ENCODE measurements at places on chromosomes 3 and 15.

DNA sequence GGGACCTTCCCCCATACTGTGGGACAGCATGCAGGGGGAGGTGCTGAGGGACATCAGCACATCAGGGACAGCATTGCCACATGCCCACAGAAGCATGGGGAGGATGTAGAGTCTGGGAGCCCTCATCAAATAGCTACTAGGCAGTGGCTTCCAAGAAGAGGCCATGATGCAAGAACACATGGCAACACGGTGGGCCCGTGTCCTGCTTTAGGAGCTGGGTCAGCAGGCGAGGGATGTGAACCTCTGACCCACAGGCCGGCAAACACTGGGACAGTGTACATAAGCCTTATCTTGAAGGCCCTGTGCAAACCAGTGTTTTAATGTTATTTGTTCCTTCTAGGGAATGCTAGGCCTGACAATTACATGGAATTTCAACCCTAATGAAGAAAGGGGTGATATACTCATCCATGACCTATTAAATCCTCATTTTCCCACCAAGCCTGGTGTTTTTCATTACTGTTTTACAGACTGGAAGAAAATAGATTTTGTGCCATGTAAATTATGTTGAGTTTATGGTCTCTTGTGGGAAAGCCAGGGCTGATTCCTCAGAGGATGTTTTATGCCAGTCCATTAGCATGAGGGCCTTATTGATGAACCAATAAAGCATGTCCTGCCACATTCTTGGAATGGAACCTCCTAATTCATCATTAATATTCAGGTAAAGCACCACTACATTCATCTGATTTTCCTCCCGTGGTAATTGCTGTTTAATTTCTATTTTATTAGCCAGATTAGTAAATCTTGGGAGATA lies 61.7 kb upstream of the SLC25A26 start:
- no peak for DNase-seq

DNA sequence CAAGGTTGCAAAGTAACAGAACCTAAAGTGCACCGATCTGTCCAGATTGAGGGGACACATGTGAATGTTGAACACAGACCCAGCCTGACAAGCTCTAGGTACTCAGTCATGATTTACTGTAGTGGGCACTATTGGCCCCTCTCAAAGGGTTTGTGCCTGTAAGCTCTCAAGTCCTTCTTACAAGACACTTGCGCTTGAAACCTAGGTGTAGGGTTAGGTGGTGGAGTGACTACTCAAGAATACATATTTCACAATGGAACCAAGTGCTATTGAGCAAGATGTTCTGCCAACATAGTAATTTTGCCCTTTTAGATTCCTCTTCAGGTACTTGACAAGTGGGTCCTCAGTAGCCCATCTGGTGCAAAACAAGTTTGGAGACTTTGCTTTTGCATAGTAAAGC lies 169.9 kb downstream of the AKAP13 start:
- DNase-seq: no peak

GRCh38 chr3:8206971-8207617 lies 294.5 kb upstream of the LMCD1 start:
- DNase-seq: no peak

GRCh38 chr3:54988838-54989630 lies 61.2 kb upstream of the LRTM1 start:
- DNase-seq: peak; percentile 44

DNA sequence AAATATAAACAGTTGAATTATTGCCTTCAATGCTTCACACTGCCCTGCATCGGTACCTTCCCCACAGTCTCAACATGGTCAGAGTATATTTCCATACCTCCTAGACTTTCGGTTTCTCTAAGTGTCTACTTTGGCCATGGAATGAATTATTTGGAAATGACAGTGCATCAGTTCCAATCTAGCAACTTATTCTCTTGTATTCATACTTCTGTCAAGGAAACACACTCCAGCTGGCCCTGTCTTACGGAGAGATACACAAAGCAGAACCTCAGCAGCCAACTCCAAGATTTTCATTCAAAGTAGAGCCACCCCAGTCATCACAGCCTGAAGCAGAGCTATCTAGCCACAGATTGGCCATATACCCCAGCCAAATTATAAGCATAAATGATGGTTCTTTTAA lies 518.4 kb upstream of the UBE2E2 start:
- DNase-seq: no peak

GRCh38 chr3:27556887-27557286 lies 72.7 kb upstream of the SLC4A7 start:
- no peak for DNase-seq

GRCh38 chr3:18679238-18679637 lies 254.1 kb upstream of the SATB1 start:
- no peak for DNase-seq

- peak; percentile 52 for DNase-seq
Observed at GRCh38 chr3:187983484-187984124, 170.4 kb upstream of the LPP start.

GRCh38 chr3:150110097-150110496 lies 139.4 kb upstream of the PFN2 start:
- DNase-seq: no peak

DNA sequence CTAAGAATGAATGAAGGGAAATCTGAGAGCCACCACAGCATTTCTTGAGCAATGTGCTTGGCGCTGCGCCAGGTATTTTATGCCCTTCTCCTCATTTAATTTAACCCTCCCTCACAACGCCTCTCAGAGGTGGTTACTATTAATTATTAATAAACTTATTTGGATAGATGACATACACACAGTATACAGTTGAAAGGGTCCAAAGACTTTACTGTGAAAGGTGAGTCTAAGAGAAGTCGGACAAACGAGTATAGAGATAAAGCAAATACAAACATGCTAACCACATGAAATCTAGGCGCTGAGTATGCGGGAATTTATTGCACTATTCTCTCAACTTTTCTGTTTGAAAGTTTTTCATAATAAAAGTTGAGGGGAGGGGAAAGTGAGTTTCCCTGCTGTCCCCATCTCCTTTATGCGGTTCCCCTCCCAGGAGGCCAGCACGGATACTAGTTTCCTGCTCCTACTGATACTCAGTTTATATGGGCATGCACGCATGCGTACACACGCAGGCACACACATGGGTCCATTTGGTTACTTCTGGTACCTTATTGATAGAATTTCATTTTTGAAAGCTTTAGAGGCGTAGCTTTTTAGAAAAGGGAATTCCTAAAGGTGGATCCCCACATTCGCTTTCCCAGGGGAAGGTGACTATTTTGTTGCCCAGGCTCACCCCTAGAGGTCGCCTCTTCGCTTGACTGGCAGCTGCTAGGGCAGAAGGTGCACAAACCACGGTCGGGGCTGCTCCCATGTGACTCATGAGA lies 28.5 kb upstream of the KCTD6 start:
- DNase-seq: peak; percentile 75

DNA sequence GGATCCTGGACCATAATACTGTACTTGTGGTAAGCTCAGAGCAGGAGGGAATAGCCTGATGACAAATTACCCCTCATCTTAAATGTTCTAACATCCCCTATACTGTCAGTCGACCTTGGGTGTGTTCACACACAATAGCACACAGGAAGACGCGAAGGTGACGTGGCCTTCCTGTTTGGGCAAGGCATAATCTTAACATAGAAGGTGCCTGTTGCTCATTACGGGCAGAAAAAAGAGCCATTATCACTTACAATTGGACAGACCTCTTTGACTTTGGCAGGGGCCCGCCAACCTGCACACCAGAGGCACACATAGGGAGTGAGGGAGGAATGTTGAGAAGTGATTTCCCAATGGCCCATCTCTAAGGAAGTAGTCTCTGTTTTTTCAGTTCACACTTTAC lies 144.2 kb downstream of the ANO10 start:
- DNase-seq: peak; percentile 57

DNA sequence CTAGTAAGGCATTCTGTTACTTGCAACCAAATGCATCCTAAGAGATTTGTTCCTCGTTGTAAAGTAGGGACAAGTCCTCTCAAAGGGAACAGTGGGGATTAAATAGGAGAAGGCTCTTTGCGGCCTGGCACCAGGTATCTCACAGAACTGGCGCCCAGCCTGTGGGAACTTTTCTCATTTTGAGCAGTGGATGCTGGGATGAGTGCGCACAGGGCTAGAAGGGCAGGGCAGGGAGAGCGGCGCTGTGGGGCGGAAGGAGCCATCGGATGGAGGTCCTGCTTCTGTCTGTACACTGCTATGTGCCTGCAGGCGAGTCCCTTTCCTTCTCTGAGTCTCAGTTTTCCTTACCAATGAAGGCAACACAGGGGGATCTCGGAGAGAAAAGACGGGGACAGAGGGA lies 50.6 kb downstream of the WNT7A start:
- no peak for DNase-seq

GRCh38 chr3:107429320-107430181 lies 52.3 kb downstream of the CCDC54 start:
- DNase-seq: peak; percentile 79

DNA sequence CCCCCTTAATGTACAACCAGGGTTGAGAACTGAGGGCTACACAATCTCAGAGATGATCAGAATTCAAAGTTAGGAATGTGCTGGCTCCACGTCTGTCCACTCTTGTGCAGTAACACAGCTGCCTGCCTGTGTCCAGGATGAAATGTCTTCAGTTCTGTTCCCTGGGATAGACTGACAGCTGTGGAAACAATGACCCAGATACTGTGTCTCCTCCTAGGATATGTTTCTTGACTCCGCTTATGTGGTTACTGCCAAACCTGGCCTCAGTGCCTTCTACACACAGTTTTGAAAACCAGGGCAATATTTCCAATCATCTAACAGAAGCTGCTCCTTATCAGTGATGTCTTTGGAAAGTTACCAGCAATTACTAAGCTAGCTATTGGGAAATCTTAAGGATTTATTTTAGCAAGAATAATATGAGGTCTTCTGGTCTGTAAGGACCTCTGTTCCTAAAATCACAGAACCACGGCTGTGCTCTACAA lies 67.6 kb downstream of the NOX5 start:
- no peak for DNase-seq

GRCh38 chr15:77475001-77475400 lies 54.3 kb downstream of the HMG20A start:
- DNase-seq: no peak

DNA sequence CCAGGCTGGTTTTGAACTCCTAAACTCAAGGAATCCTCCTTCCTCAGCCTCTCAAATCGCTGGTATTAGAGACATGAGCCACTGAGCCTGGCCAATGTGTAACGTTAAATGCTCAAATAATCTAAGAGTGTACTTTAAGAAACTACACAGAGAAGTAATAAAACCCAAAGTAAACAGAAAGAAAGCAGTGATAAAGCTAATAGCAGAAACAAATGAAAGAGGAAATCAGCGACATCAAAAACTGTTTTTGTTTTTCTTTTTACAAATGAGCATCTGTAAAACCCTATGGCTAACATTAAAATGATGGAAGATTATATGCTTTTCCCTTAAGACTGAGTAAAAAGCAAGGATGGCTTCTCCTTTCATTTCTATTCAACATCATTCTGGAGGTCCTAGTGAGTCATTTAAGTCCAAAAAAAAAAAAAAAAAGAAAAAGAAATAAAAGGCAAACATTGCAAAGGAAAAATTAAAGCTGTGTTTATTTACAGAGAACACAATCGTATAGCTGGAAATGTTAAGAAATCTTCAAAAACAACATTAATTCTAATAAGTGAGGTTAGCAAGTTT lies 36.8 kb upstream of the FNDC3B start:
- no peak for DNase-seq

- DNase-seq: no peak
Observed at GRCh38 chr3:71142441-71143161, 440.9 kb downstream of the FOXP1 start.

GRCh38 chr3:185332026-185332735 lies 30.8 kb upstream of the MAP3K13 start:
- DNase-seq: no peak

- DNase-seq: no peak
Observed at GRCh38 chr3:157442729-157443128, 6.1 kb downstream of the PTX3 start.

DNA sequence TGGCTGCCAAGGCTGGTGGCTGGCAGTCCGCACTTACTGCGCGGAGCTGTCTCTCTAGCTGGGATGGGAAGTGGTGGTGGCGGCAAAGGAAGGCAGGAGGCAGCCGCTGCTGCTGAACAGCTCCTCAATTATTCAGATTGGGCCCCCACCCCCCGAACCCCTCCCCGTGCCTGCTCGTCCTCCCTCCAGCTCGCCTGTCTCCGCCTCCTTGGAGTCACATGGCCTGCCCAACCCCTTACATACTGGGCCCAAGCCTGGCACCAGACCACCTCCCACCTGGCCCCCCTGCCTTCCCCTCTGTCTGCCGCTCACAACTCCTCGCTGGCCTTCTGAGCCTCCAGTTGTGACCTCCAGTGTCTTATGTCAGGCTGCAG lies at the start of gene SLC7A14:
SLC7A14 (minus strand) TSS at position 139 of the 374 bp plus-strand sequence. CDS start 59,139 bp downstream, outside the sequence.
- peak; percentile 28 for DNase-seq

DNA sequence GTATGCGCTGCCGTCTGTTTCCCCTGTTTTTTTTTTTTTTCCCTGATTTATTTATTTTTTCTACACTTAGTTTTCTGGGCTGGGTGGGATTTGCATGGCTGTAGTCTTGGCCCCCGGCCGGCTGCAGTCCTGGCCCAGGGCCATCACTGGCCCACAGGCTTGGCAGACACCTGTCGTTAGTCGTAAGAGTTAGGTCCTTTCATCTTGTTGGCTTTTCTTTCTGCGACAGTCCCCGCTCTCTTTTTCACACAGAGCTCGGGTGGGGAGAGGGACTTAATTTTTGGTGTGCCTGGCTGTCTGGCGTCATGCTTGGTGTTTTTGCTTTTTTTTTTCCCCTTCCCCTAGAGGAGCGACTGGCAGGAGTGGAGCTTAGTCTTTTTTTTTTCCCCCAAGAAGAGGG lies 183.4 kb downstream of the KLF13 start:
- no peak for DNase-seq

DNA sequence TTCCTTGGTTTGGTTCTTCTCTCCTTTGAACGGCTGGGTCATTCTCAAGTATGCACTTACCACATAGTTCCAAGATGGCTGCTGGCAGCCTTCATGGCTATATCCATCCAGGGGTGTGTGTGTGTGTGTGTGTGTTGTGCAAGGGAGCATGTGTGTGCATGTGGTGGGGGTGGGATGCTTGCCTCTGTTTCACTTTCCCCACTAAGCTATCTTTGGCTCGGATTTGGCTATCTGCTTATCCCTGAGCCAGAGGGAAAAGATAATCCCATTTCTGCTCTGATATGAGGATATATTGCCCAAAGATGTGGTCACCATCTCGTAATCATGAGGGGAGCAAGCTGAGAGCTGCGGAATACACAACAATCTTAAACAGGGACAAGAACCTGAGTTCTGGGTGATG lies 26.2 kb downstream of the ANAPC13 start:
- DNase-seq: no peak

- no peak for DNase-seq
Observed at GRCh38 chr3:36663666-36664291, 100.6 kb downstream of the DCLK3 start.

- no peak for DNase-seq
Observed at GRCh38 chr3:188137051-188137450, 16.9 kb upstream of the LPP start.

GRCh38 chr15:90201944-90202375 lies 830 bp downstream of the SEMA4B start:
- no peak for DNase-seq

- DNase-seq: no peak
Observed at GRCh38 chr15:45414215-45414885, 36.0 kb upstream of the GATM start.

- DNase-seq: no peak
Observed at GRCh38 chr3:179375091-179375999, 27.8 kb downstream of the MFN1 start.
